ENCODE measurements at places on chromosomes 2 and 18. TPM values are rescaled to one million over a fixed set of nuclear protein-coding genes. Genes with fewer than 3 reads are reported as not detected.

DNA sequence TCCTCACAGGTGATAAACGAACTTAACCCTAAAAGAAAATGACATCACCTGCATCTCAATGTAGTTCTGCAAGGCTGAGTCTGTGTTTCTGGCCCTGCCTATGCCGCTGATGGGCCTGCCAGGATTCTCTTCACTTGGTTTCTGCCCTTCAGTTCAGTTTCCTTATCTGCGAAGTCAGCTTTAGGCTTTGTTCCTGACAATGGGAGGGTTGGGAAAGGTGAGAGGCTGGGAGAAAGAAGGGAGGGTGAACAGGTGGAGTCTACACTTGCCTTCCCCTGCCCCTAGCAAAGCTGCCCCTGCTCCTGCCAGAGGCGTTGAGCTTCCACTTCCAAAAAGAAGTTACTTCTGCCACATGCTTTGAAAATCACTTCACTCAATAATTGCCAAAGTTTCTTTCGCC, 124.0 kb upstream of the APCDD1 start:
- H3K4me1 ChIP-seq: 0 out of 2 replicates have a peak, but pooled peaks cover 1% of the 10 kb centered on the region
- H3K4me3 ChIP-seq: no peak overlapping the region
- no peaks in the 10 kb centered on the region for H3K36me3 ChIP-seq
- DNase-seq: no peak

DNA sequence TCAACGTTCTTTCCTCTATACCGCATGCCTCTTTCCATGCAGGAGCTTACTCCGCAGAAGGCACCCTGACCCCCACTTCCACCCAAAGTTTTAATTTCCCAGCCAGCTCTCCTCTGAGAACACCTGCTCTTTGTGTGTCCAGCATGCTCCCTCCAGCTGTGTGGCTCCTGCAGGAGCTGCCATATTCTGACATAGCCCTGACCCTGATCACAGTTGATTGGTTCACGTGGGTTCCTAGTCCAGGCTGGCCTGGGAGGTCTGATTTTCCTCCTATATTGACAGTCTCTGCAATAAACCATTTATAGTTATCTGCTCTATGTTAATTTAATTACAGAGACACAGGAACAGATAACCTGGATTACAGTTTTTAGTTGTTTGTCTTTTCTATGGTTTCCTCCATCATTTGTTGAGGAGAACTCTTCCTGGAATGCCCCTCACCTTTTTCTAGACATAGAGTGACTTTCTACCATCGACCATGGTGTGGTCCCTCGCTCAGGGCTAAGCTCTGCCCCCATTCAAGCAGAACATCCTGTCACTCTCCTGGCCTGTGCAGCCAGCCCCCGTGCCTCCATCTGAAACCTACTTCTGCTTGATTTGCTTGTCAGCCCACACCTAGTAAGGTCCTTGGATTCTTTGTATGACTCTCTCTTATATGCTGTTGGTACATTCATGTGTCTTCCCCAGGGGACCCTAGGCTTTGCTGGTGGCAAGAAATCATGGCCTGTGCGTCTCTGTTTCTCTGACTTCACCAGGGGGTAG, 231.5 kb downstream of the LPIN1 start:
- no peaks in the 10 kb centered on the region for H3K4me1 ChIP-seq
- peaks cover 1% of the 10 kb centered on the region for H3K27me3 ChIP-seq
- no peak for DNase-seq
- H3K27ac ChIP-seq: no peak overlapping the region

DNA sequence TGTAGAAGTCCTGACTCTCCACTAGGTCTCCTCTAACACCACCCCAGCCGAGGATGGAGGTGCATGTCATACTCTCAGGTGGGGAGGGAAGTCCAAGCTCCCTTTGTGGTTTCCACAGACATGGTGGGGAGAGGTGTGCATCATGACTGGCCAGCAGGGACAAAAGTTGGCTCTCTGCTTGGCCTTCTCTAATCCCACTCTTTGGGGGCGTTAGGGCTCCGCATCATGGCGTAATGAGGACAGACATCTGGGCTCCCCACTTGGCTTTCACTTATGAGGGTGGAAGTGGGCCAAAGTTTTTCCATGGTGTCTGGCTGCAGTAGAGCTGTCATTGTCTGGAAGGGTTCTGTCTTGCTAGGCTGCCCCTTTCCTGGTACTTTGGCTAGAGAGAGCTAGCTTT, 80.7 kb upstream of the DAPL1 start:
- H3K27ac ChIP-seq: no peak overlapping the region
- H3K27me3 ChIP-seq: no peaks in the 10 kb centered on the region
- DNase-seq: no peak
- no peak overlapping the region for H3K4me3 ChIP-seq

Gene TUBA4B
- polyA plus RNA-seq: not detected

DNA sequence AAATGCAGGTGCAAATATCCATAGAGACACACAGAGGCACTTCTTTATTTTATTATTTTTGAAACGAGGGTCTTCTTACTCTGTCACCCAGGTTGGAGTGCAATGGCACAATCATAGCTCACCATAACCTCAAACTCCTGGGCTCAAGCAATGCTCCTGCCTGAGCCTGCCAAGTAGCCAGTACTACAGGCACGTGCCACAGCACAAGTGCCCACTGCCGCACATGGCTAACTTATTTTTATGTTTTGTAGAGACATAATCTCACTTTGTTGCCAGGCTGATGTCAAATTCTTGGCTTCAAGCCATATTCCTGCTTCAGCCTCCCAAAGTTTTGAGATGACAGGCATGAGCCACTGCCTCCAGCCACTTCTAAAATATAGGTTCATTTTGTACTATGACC, 537.6 kb downstream of the THSD7B start:
- H3K27ac ChIP-seq: no peak overlapping the region
- H3K27me3 ChIP-seq: no peaks in the 10 kb centered on the region
- H3K36me3 ChIP-seq: no peaks in the 10 kb centered on the region
- no peaks in the 10 kb centered on the region for H3K4me1 ChIP-seq
- no peak for DNase-seq
- H3K4me3 ChIP-seq: no peak overlapping the region

Gene PLEKHB2
- 62.9 TPM for polyA plus RNA-seq

Gene PSD4
- 0.55 TPM for polyA plus RNA-seq

Gene AQP12A
- polyA plus RNA-seq: not detected

DNA sequence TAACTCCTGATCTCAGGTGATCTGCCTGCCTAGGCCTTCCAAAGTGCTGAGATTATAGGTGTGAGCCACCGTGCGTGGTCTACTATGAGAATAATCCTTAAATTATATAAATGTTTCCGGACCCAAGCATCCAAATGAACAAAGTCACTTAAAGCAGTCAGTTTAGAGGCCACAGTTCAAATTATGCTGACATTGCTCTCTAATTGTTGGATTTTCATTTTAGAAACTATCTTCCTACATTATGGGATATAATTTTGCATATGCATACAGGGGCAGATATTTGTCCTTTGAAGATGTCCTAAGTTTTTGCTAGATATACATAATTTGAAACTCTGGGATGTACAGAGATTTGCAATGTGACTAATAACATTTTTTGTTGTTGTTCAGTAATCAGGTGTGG, 390.1 kb downstream of the RND3 start:
- H3K27ac ChIP-seq: no peak overlapping the region
- peaks cover 4% of the 10 kb centered on the region for H3K4me1 ChIP-seq
- no peak for DNase-seq
- H3K36me3 ChIP-seq: no peaks in the 10 kb centered on the region
- H3K27me3 ChIP-seq: no peaks in the 10 kb centered on the region

Gene MPV17
- polyA plus RNA-seq: 164 TPM

GRCh38 chr2:57615855-57616556, 430.6 kb upstream of the VRK2 start:
- no peaks in the 10 kb centered on the region for H3K4me1 ChIP-seq
- no peaks in the 10 kb centered on the region for H3K27me3 ChIP-seq
- H3K4me3 ChIP-seq: no peak overlapping the region
- no peak for DNase-seq
- no peak overlapping the region for H3K27ac ChIP-seq

GRCh38 chr2:210756855-210757254, 200.5 kb downstream of the CPS1 start:
- H3K4me3 ChIP-seq: no peak overlapping the region
- H3K4me1 ChIP-seq: no peaks in the 10 kb centered on the region
- no peaks in the 10 kb centered on the region for H3K36me3 ChIP-seq
- no peak overlapping the region for H3K27ac ChIP-seq

DNA sequence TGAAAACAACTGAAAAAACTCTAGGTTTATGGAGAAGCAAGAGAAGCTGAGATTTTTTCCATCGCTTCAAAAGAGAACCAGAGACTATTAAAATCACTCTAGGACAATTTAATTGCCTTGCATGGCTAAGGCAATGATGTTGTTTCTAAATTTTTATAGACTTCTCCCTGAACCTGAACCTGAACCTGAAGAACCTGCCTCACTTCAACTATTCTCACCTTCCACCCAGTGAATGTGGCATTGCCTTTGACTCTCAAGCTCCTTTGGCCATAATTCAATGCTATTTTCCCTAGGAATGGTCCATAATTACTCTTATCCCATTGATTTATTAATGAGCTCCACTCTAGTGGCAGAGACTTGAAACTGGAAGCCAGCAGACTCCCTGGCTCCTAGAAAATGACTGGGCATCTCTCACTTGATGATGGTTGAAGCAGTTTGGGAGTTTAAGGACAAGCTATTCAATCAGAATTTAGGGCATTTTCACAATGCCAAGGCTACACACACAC, 303.8 kb upstream of the UBE2E3 start:
- H3K36me3 ChIP-seq: no peaks in the 10 kb centered on the region
- H3K27me3 ChIP-seq: no peaks in the 10 kb centered on the region
- no peaks in the 10 kb centered on the region for H3K4me1 ChIP-seq
- no peak for DNase-seq
- H3K27ac ChIP-seq: no peak overlapping the region
- H3K4me3 ChIP-seq: no peak overlapping the region

DNA sequence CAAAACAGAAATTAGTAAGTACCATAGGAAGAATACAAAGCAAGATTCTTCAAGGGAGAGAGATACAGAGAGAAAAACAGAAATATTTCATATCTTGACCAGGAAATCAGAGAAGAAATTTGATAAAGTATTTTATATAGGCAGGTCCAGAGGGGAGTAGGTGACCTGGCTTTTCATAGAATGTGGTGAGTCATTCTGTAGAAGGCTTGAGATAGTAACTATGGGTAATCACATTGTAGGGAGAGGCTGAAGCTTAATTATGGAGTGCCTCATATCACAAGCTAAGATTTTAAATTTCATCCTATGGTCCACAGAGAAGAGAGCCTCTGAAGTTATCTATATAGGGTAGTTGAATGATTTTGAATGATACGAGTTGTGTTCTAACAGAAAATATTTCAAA, 195.0 kb upstream of the CYRIA start:
- no peak overlapping the region for H3K4me3 ChIP-seq
- no peaks in the 10 kb centered on the region for H3K27me3 ChIP-seq
- no peak for DNase-seq
- H3K4me1 ChIP-seq: no peaks in the 10 kb centered on the region
- H3K36me3 ChIP-seq: no peaks in the 10 kb centered on the region

DNA sequence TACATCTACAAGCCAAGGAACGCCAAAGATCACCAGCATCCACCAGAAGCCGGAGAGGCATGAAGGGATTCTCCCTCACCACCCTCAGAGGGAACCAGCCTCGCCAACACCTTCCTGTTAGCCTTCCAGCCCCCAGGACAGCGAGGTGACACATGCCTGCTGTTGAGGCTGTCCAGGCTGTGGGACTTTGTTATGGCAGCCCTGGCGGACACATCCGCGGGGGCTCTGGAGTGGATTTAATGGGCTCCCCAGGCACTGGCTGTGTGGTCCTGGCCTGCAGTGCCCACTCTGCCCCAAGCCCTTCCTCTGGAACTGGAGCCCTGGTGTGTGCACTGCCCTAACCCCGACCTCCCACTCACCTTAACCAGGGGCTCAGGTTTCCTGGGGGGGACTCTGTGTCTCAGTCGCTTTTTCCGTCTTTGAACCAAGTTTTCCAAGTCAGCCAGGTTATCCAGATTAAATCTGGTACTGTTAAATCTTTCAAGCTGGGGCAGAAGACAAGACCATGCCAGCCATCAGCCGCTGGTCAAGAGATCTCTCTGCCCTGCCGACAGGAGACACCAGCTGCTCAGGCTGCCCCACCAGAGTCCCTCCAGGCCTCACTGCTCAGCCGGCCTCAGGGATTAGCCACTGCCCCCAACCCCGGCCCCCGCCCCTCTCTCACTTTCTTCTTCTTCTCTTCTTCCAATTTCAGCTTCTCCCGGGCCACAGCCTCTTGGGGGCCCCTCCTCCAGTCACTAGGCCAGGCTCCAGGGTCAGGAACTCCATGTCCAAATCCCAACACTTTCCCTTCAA, 1.9 kb downstream of the ANKRD23 start:
- no peak for DNase-seq
- peaks cover 5% of the 10 kb centered on the region for H3K36me3 ChIP-seq
- H3K27me3 ChIP-seq: no peaks in the 10 kb centered on the region

Gene TRPM8
- not detected for polyA plus RNA-seq

DNA sequence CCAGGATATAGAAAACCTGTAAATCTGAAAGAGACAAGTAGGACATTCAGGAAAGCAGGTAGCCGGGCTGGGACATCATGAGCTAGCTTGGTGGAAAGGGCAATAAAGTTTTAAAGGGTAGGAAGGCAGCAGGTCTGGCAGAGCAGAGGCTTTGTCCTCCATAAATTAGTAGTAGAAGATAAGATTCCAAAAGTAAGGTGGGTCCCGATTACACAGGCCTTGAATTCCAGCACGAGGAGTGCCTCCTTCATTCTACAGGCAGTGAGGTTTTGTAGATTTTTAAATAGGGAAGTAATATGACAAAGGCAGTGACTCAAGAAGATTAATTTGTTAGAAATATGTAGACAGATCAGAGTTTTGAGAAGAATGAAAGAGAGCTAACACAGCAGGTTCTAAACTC, 160.7 kb downstream of the DTNB start:
- no peaks in the 10 kb centered on the region for H3K36me3 ChIP-seq
- no peaks in the 10 kb centered on the region for H3K27me3 ChIP-seq
- no peak overlapping the region for H3K27ac ChIP-seq
